ENCODE measurements at places on chromosomes 2 and 18.

GRCh38 chr2:24016853-24017703, 7.2 kb downstream of the MFSD2B start:
- DNase-seq: no peak

- no peak for DNase-seq
Measured at GRCh38 chr2:72920318-72921087, 3.2 kb downstream of the EMX1 start.

DNA sequence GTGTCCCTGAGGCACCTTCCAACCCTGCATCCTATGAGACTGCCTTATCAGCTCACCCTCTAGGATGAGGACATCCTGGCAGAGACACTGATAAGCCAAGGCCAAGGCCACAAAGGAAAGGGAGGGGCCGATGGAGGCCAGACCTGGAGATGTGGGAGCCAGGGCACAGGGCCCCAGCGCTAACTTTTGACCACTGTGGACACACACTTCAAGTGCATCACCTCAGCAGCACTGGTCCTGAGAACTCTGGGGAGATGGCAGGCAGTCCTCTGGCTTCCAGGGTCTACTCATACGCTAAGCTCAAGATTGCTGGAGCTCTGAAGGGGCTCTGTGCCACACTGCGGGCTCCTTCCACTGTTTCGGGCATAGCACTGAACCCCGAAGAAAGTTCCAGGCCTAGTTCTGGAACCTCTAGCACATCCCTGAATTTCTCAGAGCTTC, 100.2 kb upstream of the ID2 start:
- no peak for DNase-seq

GRCh38 chr2:128950758-128951157, 632.1 kb upstream of the HS6ST1 start:
- DNase-seq: no peak

GRCh38 chr2:235497096-235497495, 3.3 kb downstream of the AGAP1 start:
- DNase-seq: no peak
